ENCODE measurements at places on chromosomes 1 and 21.

DNA sequence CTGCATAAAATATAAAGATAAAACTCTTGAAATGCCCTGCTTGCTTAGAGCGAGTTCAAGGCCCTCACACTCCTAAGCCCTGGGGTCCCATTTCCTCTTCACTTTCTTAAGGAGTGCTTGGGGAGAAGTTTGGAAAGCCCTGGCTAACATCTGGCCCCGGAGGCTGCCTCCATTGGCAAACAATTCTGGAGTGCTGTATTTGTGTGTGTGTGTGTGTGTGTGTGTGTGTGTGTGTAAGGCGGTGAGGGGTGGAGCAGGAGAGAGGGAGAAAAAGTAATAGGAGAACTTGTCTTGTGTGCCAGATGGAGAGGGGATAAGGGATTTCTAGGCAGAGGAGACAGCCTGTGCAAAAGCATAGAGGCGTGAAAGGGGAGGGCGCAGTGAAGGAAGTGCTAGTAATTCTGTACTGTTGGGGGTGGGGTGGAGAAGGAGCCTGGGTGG, 578 bp upstream of the TRIM62 start:
- no peak for DNase-seq

DNA sequence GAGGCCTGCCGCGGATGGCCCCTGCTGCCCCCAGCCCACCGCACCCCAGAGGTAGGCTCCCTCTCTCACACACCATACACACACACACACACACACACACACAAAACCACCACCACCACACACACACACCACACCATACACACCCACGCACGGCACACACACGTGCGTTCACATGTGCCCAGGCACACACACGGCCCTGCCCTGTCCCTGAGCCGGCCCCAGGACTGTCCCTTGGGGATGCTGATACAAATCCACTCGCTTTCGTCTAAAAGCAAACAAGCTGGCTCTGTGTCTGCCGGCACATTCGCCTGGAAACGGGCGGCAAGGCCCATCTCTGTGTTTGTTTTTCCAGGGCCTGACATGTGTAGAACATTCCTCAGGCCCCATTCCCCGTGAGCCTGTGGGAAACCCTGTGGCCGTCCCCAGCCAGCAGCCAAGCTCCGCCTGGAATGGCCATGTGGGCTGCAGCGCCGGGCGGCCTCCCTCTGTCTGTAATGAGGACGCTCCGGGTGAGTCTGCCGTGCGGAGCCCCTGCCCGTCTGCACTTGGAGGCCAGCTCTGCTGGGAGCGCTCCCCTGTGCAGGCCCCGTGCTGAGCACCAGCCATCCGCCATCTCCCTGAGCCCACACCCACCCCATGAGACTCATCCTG, 67.4 kb downstream of the DMRTB1 start:
- no peak for DNase-seq

DNA sequence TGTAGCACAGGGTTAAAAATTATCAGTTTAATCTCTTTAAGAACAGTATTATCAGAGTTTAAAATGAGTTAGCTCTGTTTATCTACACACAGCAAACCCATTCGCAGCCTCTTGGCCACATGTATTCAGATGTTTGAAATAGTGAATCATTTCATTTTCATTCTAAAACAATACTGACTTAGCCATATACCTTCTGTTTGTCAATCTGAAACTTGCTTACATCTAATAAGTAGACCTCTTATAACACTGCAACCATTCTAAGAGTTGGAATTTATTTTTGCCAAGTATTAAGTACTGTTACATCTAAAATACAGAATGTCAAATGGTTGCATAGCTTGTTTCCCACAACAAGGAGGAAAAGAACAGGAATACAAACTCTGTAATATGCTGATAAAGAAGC, 25.4 kb downstream of the ANGEL2 start:
- DNase-seq = no peak

GRCh38 chr21:46661211-46661625, 25.7 kb downstream of the PRMT2 start:
- no peak for DNase-seq

DNA sequence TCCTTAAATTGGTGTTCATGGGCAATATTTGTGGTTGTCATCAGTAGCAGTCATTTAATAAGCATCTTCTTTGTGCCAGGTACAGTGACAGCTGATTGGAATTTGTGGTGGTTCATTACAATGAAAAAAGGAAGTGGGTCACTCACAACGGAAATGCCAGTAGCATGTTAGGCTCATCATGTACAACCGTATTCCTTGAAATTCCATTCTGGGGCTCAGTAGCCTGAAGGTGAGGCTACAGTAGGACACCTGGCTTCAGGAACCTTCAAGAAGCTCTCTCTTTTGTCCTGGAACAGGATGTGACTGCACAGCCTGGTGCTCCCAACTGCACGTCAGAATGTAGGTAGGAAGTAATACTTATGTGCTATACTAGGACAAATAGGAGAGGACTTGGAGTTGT, 93.9 kb downstream of the ST3GAL3 start:
- no peak for DNase-seq

DNA sequence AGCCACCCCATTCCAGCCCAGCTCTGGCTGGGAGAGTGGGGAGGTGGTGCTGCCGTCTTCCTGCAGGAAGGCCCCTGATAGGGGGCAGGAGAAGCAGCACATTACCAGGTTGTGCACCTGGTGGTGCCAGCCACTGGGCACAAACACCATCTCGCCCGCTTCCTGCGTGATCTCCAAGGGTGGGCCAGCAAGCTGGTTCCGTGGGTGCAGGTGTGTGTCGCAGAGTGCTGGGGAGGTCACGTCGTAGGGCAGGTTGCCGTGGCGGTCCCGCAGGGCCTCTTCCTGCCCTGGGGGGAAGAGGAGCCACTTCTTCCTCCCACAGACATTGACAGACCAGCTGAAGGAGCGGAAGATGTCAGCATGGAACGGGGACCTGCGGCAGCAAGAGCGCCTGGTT, 1.8 kb downstream of the JMJD4 start:
- no peak for DNase-seq
